T-cell (primary cell): ENCODE measurements at places on chromosomes 7 and 10.

GRCh38 chr10:124830445-124830844 lies 28.8 kb downstream of the ABRAXAS2 start:
- no peak for DNase-seq

- DNase-seq = no peak
Measured at GRCh38 chr7:20892776-20893175, 106.1 kb upstream of the SP8 start.

GRCh38 chr10:707861-708260 lies 18.4 kb upstream of the DIP2C start:
- no peak for DNase-seq

GRCh38 chr10:75475460-75476182 lies 44.2 kb downstream of the LRMDA start:
- DNase-seq = no peak

DNA sequence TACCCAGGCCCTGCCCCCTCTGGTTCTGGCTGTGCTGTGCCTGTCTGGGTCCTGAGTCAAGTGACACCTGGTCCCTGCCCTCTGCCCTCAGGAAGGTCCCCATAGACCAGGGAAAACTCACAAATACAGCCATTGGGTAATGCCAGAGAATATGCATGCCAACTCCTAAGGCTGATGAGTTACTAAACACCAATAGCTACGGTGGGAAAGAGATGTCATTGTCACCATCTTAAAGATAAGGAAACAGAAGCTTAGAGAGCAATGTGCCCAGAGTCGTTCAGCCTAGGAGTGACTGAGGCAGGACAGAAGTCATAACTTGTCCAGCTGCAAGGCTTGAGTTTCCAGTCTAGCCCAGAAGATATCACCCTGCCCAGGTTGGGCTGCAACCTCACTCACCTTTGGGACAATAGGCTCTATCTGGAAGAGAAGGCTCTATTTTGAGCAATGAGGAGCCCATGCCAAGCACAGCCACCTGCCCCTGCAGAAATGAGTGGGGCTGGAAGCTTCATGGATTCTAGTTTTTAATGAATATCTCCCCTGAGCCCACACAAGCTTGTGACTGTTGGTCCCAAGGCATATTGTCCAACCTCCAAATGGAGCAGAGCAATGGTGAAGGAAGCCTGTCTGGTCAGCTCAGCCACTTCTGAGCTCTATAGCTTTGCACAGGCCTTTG lies 42.6 kb downstream of the ZNF273 start:
- no peak for DNase-seq

DNA sequence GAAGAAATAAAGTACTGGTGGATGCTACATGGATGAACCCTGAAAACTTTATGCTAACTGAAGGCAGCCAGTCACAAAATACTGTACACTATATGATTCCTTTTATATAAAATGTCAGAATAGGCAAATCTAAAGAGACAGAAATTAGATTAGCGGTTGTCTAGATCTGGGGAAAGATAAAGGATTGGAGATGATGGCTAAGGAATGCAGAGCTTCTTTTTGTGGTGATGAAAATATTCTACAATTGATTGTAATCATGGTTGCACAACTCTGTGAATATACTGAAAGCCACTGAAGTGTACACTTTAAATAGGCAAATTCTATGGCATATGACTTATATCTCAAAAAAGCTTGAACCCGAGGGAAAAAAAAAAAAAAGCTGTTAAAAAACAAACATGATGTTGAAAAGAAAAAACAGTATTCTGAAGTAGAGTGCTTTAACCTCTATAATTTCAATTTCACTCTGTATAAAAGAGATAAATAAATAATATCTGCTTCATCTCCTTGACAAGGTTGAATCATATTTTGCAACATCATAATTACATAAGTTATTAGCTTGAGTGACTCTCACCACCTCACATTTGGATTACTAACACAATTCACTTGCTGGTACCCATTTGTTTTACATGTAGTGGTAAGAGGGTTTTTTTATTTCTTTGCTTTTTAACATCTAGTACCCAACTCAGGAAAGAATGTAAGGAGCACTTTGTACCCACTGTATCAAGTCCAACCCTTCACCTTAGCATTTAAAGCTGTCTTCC lies 2.8 kb upstream of the GNAI1 start:
- no peak for DNase-seq

DNA sequence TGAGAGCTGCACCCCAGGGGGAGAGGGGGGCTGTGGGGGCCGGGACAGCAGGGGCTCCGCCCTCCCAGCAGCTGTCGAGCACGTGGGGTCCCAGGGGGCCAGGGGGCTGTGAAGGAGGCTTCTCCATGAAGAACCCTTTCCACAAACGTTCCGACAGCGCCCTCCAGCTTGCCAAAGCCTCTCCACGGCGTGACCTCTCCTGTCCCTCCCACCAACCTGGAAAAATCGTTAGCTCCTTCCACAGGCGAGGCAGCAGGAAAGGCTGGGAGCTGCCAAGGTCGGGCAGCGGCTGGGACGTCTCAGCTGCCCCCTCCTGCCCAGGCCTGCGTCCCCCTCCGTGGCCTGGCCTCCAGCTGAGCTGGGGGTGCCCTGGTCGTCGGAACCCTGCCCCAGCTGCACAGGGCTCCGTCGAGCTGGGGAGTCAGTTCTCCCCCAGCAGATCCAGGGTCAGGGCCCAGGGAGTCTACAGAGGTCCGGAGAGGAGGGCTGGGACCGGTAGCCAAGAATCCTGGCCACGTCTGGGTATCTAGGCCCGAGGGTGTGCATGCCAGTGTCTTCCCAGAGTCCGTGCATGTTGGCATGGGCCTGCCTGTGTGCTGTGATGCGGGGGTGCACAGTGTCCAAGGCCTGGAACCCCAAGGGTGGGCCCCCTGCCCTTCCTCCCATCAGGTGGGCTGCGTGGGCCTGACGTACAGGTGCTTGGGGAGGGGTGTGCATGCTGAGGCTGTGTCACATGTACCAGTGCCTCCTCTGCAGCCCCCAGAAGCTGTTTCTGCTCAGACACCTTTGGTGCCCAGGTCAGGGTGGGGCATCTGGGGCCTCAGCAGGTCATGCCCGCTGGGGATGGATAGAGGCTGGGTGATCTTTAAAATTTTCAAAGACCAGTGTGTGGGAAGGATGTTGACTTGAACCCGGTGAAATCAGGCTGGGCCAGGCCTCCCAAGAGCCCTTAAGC lies 66.5 kb downstream of the UNCX start:
- DNase-seq = no peak

DNA sequence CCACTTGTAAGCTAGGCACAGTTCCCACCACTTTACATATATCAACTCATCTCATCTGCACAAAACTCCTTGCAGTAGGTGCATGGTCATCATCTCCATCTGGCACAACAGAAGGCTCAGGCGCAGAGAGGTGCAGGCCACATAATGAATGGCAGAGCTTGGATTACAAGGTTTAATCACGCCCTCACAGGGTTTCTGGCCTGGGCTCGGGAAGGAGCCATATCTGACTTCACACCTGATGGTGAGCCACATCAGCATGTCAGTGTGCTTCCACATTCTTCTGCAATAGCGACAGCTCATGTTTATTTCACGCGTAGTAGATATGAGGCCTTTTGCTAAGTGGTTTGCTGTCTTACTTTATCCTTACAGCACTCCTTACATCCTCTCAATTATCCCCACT lies 650.2 kb downstream of the INHBA start:
- DNase-seq = no peak

GRCh38 chr7:94301024-94301586 lies 93.6 kb upstream of the COL1A2 start:
- DNase-seq = no peak

DNA sequence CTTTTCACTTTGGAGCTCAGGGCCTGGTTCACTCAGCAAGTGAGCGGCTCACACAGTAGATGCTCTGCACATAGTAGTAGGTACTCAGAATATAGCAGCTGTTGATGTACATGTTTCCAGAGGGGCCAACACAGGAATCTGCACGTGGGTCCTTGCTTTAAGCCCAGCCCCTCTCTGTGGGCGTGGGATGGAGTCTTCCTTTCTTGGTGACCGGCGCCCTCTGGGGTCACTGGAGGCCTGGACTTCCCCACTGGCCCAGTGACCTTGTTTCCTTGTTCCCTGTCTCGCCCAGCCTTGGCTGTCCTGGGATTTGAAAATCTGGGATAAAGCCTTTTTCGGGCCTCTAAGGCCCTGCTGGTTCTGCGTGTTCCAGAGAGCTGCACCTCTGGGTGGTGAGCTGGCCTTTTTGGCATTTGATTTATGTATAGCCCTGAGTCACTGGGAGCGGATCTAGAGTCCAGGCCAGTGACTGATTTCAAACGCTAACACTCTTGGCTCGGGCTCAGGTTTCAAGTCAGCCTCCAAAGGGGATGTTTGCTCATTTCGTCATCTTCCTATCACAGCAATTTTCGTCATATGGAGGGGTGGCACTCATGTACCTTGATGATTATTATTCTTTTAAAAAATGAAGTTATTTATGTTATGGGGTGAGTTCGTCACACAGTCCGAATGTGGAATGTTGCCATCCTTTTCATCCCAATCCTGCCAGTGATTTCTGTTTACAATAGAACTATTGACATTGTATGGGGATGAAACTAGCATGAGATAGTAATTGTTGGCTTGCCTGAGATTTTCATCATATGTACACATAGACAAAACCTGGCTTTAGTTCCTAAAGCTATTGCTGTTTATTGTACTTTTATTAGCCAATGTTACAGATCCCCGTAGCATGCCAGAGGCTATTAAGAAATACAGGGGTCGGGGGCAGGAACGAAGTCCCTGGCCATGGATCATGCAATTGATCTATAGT lies 65.5 kb downstream of the CUX1 start:
- DNase-seq = no peak

DNA sequence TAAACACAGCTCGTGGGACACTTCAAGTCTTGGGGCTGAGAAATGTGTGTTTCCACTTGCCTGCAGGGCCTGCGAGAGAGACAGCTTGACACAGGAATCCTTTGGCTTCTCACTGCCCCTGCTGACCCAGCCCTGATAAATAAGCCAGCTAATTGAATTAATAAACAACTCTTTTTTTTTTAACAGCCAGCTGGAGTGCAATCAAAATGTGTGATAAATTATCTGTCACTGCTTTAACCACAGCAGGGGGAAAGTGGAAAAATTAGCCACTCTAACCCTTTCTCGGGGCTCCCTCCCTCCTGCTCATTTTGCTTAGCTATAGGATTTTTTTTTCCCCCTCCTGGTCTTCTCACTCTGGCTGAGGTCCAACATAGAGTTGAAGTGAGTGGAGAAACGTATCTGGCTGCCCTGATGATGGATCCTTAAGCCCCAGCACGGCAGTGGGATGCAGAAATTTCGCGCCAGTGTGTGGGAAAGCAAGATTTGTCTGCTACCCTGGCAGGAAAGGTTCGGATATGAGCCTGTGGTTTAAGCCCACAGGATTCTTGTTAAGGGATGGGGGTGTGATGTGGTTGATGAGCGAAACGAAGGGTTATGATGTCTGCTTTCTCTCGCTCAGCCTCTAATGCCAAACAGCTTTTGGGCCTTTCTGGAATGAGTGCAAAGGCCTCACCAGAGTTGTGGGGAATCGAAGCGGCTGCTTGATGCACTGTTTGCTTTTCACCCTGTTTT lies 173.8 kb downstream of the TRIL start:
- no peak for DNase-seq

GRCh38 chr10:11276449-11276990 lies 258.8 kb downstream of the CELF2 start:
- no peak for DNase-seq

DNA sequence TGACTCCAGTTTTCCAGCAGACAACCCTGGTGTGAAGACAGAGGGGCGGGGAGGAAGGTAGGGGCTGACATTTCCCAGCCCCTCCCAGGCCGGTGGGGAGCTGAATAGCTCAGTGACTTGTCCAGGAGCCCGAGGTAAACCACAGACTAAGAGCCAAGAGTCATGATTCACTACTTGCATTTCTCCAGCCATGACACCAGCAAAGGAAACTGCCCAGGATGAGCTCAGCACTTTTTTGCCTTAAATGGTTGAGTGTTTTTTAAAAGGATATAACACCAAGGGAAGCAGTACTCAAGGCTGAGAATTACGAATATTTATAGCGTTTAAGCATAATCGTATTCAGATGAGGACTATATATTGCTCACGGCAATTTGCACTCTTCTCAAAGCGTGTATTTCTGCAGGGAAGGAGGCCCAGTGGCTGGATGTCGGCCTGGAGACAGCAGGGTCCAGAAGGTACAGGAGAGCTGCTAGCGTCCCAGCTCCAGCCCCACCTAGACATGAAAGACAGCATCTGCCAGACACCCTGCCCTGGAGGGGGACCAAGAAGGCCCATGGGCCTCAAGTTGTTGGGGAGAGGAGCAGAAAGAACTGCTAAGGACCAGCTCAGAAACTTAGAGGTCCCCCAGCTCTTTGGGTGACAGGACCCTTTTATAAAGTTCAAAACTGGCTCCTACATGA lies 141.4 kb downstream of the GRID1 start:
- DNase-seq = no peak

DNA sequence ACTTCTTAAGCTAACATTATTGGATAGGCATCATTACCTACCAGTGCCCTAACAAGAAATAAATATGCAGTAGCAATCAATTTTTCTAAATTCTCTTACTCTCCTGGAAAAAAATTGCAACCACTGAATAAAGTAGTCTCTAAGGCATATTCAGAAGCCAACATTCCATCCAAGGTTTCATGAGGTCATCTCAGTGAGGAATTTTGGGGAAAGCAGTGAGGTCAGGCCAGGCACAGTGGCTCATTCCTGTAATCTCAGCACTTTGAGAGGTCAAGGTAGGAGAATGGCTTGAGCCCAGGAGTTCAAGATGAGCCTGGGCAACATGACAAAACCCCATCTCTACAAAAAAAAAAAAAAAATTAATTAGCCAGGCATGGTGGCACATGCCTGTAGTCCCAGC lies 75.9 kb upstream of the GHITM start:
- DNase-seq = no peak
